ENCODE measurements at places on chromosomes 3 and 15. TPM values are rescaled to one million over a fixed set of nuclear protein-coding genes. Genes with fewer than 3 reads are reported as not detected.
A peak's percentile ranks its signal among the peaks of the same experiment; 100 is the strongest.

Gene BUB1B
- total RNA-seq: 0.75 TPM

Gene GRAMD2A
- not detected for total RNA-seq

- no peak for DNase-seq
Measured at GRCh38 chr3:45794660-45795059, 1.7 kb downstream of the SLC6A20 start.

- no peak for DNase-seq
Measured at GRCh38 chr3:162641317-162641716, 1144.7 kb downstream of the OTOL1 start.

Gene NMNAT3
- total RNA-seq: 3.7 TPM

Gene GTF2E1
- 12.7 TPM for total RNA-seq

- no peak for DNase-seq
Measured at GRCh38 chr3:85662462-85662861, 703.7 kb downstream of the CADM2 start.

GRCh38 chr3:95971573-95971972 is 842.8 kb upstream of the EPHA6 start:
- no peak for DNase-seq

GRCh38 chr3:38949994-38950393 is 101.8 kb downstream of the SCN11A start:
- no peak for DNase-seq

GRCh38 chr3:183370391-183370790 is 58.0 kb downstream of the MCF2L2 start:
- DNase-seq: no peak

DNA sequence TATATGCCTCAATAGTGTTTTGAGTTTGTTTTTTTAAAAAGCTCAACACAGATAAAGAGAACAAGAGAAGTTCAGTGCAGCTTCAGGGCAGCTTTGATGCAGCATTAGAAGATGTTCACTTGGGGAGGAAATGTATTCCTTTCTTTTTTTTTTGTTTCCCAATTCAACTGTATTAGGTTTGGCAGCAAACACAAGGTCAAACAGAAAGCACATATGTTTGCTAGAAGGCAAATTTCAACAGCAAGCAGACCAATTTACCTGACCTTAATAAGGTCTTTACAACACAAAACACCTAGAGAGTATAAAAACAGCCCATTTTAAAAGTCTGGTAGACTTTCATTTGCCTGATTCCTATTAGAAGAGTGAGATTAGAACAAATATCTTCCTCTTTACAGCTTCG is 7.3 kb upstream of the CDAN1 start:
- no peak for DNase-seq

DNA sequence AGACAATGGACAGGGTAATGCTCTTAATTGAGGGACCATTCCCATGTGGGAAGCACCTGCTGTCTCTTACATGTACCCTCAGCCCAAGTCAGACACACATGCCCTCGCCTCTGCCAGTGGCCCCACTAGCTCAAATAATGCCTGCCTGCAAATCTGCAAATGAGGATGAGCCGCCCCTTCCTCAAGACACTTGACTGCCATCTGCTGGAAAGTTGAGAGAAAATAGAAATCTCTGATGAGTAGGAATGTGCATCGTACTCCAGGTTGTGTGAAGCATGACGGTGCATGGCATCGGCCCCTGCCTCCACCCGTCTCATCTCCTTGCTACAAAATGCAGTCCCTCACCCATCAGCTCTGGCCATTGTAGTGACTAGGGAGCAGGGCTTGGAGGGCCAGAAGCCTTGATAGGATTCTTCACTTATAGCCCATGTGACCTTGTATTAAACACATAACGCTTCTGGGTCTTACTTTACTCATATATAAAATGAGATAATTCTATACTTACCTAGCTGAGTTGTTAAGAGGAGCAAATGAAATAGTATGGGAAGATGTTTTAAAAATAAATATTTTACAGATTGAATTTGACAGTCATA is 6.3 kb upstream of the SCN5A start:
- DNase-seq: no peak

DNA sequence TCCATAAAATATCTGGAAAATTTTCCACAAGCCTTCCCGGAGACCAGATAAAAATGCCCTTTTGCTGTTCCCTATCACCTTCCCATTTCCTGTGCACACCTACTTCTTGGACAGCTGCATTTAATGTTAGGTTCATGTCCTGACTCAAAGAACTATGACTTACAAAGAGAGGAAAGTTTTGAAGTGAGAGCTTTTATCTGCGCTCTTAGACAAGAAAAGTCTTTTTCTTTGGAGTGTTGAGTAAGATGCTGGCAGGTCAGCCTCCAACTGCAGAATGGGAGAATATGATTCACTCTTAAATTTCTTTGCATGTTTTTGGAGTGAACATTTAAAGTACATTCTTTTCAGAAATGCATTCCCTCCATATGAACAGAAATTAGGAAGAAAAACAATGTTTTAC is 147.3 kb upstream of the DPH6 start:
- no peak for DNase-seq

- peak; percentile 65 for DNase-seq
Measured at GRCh38 chr15:81106560-81106959, 27.5 kb upstream of the CFAP161 start.

DNA sequence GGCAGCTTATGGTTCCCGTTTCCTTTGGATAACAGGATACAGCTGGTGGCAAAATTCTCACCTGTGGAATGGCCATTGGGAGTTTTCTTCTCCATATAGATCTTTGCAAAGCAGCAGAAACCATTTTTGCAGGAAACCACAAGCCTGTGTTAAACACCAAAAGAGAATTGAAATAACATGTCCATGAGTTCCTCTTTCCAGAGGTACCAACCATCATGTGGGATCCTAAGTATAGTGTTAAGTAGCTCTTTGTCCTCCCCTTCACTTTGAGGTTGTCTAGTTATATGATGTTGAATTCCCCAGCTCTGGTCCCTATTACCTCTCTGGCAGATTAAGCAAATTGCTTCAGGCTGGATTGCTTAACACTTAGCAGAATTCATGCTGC is 94.9 kb downstream of the AKAP13 start:
- DNase-seq: no peak

GRCh38 chr15:63476229-63476632 is 28.2 kb upstream of the USP3 start:
- DNase-seq: no peak

GRCh38 chr3:135034291-135034768 is 239.3 kb downstream of the EPHB1 start:
- no peak for DNase-seq

DNA sequence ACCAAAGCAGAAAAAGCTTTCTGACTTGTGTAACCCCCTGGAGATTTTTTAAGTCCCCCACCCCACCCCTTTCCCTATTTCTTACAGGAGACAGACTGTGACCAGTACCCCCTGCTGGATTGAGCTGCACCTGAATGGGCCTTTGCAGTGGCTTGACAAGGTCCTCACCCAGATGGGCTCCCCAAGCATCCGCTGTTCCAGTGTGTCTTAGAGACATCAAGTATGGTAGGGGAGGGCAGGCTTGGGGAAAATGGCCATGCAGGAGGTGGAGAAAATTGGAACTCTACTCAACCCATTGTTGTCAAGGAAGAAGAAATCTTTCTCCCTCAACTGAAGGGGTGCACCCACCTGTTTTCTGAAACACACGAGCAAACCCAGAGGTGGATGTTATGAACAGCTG is 64.1 kb downstream of the AAGAB start:
- DNase-seq: no peak

Gene TUSC7
- not detected for total RNA-seq

DNA sequence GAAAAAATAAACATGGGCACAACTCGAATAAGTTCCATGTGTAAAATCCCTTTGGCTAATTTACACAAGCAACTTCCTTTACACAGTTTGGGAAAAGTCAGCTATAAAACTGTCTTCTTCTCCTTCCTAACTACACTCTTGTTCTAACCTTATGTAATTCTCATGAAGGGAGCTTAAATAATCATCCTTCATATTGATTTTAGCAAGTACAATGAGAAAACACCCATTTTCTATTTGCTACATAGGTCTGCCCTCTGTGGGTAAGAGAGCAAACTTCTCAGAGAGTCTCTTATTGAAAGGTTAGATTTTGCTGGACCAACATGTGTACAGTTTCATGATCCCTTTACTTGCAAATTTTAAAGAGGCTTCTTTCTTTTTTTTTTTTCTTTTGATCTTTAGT is 398.5 kb downstream of the ROBO1 start:
- DNase-seq: no peak

Gene DOCK3
- 2.4 TPM for total RNA-seq

- peak; percentile 91 for DNase-seq
Measured at GRCh38 chr15:31326875-31327668, 437 bp downstream of the KLF13 start.

- no peak for DNase-seq
Measured at GRCh38 chr15:66524838-66525237, 19.7 kb downstream of the ZWILCH start.

- DNase-seq: no peak
Measured at GRCh38 chr15:97071668-97072067, 741.2 kb downstream of the NR2F2 start.

Gene P3H2
- 1.0 TPM for total RNA-seq

- DNase-seq: no peak
Measured at GRCh38 chr3:50806806-50807205, 132.1 kb downstream of the DOCK3 start.

DNA sequence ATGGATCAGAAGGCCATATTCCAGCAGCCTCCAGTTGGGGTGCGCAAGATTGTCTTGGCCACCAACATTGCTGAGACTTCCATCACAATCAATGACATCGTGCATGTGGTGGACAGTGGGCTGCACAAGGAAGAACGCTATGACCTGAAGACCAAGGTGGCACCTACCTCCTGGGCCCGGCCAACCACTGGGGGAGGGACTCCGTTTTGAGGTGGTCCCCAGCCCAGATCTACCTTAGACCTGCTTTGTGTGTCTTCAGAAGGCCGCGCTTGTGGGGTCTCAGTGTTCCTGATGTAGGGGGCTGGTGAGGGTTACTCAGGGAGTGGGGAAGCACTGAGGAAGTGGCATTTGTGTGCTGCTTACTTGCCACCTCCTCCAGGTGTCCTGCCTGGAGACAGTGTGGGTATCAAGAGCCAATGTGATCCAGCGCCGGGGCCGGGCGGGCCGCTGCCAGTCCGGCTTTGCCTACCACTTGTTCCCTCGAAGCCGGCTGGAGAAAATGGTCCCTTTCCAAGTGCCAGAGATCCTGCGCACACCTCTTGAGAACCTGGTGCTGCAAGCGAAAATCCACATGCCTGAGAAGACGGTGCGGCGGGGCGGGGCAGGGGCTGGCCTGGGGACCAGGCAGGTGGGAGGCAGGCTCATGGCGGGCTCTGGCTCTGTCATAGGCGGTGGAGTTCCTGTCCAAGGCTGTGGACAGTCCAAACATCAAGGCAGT is 45.0 kb downstream of the DHX30 start:
- no peak for DNase-seq

- DNase-seq: no peak
Measured at GRCh38 chr15:74799255-74799855, 13.3 kb upstream of the LMAN1L start.

GRCh38 chr3:42214565-42215283 is 51.3 kb downstream of the CCK start:
- DNase-seq: peak; percentile 8

DNA sequence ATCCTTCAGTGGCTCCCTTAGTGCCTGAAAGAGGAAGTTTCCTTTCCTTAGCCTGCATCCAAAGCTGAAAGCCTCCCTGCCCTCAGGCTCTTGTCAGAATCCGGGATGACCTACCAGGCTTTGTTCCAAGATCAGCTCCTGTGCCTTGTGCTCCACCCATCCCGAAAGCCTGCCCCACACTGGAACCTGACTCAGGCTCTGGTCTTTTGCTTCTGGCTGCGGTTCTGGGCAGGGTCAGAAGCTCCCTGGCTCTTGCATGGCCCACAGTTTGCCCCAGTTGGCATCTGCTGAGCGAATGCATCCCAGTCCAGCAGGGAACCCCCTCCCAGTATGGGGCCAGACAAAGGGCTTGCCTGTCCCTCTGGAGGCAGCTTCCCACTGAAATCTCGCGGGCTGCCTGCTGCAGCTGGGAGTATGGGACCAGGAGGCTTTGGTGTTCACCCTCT is 25.9 kb upstream of the KIF23 start:
- no peak for DNase-seq

Gene STXBP5L
- total RNA-seq: not detected

Gene PBRM1
- 76.6 TPM for total RNA-seq

GRCh38 chr3:56196700-56197099 is 271.6 kb downstream of the ERC2 start:
- no peak for DNase-seq

DNA sequence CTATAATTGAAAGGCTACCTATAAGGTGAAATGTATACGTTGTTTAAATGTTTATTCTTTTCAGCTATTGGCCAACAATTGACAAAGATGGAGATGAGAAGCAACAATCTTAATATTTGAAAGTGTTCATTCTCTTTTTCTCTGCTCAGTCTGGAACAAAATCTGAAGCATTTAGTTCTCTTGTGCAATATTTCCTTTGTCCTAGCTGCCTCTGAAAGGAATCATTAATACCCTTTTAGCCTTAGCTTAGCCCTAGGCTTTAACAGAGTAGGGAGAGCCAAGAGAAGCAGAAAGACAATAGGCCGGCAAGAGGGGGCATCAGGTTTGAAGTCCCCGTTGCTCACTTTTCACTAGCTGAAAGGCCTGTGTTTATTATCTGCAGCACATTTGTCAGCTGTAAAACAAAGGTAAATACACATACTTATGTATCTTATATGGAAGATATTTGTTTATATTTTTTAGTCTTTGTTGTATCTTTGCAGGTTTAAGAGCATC is 422.5 kb upstream of the SEMA6D start:
- DNase-seq: no peak

- no peak for DNase-seq
Measured at GRCh38 chr3:133979553-133979952, 50.2 kb downstream of the SLCO2A1 start.

Gene LPCAT4
- total RNA-seq: 50.1 TPM

DNA sequence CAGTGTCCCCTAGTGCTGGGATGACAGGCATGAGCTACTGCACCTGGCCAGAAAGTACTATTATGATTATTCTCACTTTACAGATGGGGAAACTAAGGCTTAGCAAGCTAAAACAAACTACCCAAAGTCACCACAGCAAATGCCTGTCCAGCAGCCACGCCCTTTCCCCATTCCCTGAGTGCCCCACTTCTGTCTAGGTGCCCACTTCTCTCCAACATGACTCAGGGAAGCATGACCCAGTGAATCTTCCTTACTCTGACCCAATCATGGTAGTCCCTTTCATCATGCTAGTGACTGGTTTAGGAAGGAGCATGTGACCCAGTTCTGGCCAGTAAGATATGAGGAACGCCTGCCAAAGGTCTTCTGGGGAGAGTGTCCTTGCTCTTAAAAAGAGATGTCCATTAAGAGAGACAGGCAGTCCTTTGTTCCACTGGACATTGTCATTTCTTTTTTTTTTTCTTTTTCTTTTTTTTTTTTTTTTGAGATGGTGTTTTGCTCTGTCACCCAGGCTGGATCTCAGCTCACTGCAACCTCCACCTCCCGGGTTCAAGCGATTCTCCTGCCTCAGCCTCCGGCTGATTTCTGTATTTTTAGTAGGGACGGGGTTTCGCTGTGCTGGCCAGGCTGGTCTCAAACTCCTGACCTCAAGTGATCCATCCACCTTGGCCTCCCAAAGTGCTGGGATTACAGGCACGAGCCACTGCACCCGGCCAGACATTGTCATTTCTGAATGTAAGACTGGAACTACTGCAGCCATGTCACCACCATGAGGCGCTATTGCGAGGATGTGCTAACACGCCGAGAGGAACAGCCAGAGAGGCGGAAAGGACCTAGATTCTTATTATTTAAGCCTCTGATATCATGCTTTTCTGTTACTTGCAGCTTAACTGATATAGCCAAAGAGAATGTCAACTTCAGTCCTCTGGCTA is 19.8 kb downstream of the MEGF11 start:
- DNase-seq: no peak

- no peak for DNase-seq
Measured at GRCh38 chr3:191369616-191370010, 39.3 kb upstream of the UTS2B start.

GRCh38 chr3:154015307-154015706 is 105.9 kb upstream of the ARHGEF26 start:
- DNase-seq: no peak

Data from natural killer cell (primary cell).